NCI-H2081 treated with DMSO at 0.1 percent for 48 hours (cell line): ENCODE measurements at places on chromosomes 11 and 22.

GRCh38 chr22:32949391-32950173 is 108.6 kb downstream of the SYN3 start:
- DNase-seq: no peak

- no peak for DNase-seq
Observed at GRCh38 chr22:19065929-19066328, 56.3 kb downstream of the DGCR2 start.

- DNase-seq: no peak
Observed at GRCh38 chr11:121514432-121515334, 61.9 kb upstream of the SORL1-AS1 start.

- no peak for DNase-seq
Observed at GRCh38 chr22:49305214-49305965, 522.3 kb downstream of the BRD1 start.

- no peak for DNase-seq
Observed at GRCh38 chr11:2268729-2269600, 1.4 kb downstream of the ASCL2 start.

- no peak for DNase-seq
Observed at GRCh38 chr22:21672107-21672629, 6.4 kb downstream of the PPIL2 start.

DNA sequence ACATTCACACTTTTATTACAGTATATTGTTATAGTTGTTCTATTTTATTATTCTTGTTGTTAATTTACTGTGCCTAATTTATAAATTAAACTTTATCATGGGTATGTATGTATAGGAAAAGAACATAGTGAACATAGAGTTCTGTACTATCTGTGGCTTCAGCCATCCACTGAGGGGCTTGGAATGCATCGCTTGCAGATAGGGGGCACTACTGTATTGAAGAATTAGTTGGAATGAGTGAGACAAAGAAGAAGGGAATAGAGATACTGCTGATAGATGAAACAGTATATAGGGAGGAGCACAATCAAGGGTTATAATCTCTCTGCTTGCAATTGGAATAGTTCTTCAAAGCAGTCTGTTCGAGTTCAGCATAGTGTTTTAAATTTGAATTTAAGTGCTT is 432.2 kb downstream of the RAB38 start:
- no peak for DNase-seq

DNA sequence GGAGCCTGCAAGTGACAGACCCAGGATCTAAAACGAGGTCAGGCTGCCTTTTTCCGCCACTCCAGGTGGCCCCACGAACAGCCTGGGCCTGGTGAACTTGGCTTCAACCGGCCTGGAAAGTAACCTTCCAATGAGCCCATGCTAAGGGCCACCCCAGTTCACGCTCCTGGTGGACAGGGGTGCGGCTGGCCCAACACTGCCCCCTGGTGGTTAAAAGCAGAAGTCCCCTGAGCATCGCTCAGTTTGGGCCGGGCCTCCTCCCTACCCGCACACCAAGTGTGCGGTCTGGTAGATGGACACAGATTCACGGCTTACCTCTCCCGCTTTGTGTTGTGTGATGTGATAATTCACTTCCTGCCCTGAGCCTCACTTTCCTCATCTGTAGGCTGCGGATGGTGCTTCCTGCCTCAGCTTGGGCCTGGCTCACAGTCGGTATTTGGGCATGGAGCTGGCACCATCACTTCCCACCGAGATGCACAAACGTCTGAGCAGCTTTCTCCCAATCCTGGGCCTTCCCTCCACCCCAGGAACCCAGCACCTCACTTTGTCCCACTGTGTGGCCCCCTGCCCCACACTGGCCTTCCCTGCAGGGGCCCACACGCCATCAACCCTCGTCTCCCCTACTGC is 13.7 kb upstream of the SEC14L3 start:
- DNase-seq: no peak

DNA sequence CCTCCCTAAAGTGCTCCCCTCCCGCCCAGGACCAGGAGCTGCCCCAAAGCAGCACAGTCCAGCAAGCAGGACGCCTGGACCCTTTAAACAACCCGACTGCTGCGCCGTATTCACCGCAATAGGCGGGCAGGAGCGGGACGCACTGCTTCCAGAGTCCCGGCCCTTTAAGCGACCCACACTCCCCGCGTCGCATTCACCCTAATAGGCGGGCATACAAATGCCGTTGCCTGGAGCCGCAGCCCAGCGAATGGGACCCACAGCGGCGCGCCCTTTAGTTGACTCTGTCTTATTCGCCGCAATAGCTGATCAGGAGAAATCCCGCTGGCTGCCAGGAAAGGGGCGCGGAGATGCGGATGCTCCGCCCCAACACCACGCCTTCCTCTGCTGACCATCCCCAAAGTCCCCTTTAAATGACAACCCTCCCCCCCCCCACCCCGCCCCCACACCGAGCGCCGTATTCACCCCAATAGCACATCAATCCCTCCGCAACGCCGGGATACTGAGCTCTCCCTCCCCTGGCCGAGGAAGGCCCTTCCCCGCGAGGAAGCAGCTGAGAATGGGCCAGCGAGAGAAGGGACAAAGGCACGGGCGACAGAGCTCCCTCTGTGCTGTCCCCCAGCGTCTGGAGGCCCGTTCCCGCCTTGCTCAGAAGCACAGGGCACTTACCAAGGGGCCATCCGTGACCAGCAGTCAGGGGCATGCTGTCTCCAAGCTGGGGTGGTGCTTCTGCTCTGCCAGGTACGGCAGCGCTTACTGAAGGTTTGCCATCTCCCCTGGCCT is 4.7 kb downstream of the OSBPL5 start:
- DNase-seq: no peak

DNA sequence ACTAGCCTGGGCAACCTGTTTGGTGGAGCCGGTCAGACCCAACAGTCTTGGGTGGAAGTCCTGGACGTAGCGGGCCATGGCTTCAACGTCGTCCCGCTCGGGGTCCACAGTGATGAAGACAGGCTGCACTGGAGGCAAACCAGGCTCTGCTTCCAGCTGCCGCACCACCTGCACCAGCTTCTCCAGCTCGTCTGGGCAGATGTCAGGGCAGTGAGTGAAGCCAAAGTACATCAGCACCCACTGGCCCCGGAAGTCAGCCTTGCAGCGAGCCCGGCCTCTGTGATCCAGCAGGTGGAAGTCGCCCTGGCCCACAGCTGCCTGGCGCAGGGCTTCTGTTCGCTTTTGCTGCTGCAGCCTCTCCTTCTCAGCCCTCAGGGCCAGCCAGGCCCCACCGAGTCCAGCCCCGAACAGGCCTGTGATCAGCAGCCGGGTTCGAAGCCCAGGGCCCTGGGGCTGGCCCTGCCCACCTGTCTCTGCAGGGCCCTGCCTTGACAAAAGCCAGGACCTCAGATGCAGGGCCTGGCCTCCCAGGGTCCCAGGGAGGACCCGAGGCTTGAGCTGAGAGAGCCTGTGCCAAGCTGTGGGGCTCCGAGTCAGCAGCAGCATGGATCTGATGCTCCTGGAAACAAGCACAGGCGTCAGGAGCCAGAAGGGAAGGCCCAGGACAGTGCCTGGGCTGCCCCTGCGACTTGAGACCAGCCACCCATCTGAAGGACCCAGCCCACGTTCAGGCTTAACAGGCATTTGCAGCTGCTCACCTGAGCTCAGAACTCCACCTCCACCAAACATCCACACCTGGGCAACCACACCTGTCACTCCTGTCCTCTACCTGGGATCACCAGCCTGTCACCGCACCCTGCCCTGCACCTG is 1.4 kb downstream of the SCO2 start:
- no peak for DNase-seq
